Astrocyte of the spinal cord (primary cell): ENCODE measurements at places on chromosomes 6 and 20.

- DNase-seq: no peak
Measured at GRCh38 chr20:53826597-53827291, 233.1 kb upstream of the ZNF217 start.

DNA sequence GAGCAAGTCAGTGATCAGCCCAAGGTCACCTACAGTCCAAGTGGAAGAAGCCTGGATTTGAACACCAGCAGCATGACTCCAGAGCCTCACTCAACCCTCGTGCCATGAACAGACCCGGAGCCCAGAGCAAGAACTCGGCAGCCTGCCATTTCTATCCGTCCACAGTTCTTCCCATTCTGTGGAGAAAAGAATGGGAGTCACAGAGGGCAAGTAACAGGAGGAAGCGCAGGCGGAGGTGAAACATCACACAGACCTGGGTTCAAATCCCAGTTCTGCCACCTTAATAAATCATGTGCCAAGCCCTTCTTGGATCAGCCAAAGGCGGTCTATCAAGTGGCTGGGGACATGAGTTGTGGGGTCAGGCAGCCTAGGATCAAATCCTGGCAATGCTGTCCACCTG lies 4.3 kb downstream of the PREX1 start:
- no peak for DNase-seq

DNA sequence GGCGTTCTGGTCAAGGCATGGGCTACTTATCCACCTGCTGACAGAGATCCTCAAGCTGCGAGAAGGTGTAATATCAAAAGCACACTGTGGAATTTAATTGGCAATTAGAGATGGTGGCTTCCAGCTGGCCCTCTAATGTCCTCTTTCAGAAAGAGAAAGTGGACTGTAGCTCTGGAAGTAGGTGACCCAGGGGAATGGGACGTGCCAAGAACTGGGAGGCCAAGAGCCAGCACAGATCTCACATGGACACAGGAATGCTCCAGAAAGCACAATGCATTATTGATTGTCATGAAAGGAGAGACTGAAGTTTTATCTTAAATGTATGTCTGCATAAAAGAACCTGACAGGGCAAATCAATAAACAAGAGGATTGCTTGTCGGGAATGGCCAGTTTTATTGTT lies 198.6 kb upstream of the CDH4 start:
- no peak for DNase-seq

GRCh38 chr6:33124947-33125346 lies 49.2 kb downstream of the HLA-DPB1 start:
- DNase-seq: no peak

GRCh38 chr6:39279539-39279938 lies 34.7 kb downstream of the KCNK17 start:
- no peak for DNase-seq

DNA sequence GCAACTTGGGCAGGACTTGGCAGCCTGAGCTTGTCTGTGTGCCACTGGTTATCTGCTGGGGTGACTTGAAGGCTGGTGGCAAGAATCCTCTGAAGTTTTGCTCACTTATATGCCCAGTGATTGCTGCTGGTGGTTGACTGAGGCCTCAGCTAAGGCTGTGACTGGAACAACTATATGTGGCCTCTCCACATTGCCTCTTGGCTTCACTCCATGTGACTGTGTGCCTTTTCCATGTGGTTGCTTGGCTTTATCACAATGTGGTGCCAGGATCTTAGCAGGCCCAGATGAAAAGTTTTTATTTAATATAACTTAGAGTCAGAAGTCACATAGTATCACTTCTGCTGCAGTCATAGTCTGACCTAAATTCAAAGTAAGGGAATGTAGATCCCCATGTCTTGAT lies 104.5 kb downstream of the ADAT2 start:
- no peak for DNase-seq

DNA sequence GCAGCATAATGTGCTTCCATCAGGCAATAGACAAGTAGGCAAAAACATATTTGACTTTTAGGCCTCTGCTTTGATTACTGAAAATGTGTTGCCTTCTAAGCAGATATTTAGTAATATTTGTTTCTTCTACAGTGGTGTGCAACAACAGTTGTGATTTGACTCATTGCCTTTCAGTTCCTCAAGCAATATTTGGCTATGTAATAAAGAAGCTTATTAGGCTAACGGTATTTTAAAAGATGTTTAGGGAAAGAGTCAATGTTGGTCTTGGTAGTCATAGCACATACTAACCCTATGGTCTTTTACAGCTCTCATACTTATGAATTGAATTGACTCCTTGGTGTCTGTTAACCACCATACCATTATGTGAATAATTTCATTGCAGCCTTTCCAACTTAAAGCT lies 124.1 kb downstream of the GRIK2 start:
- no peak for DNase-seq
